Chondrocyte (in vitro differentiated cells): ENCODE measurements at places on chromosomes 5 and 9. TPM values are rescaled to one million over a fixed set of nuclear protein-coding genes. Genes with fewer than 3 reads are reported as not detected.

Gene CXCL14
- total RNA-seq: 0.21 TPM in 1 of 3 replicates, not detected in the others

Gene FAM221B
- total RNA-seq: not detected in 3 replicates

GRCh38 chr5:81639556-81639955 lies 111.3 kb downstream of the SSBP2 start:
- DNase-seq: no peak

DNA sequence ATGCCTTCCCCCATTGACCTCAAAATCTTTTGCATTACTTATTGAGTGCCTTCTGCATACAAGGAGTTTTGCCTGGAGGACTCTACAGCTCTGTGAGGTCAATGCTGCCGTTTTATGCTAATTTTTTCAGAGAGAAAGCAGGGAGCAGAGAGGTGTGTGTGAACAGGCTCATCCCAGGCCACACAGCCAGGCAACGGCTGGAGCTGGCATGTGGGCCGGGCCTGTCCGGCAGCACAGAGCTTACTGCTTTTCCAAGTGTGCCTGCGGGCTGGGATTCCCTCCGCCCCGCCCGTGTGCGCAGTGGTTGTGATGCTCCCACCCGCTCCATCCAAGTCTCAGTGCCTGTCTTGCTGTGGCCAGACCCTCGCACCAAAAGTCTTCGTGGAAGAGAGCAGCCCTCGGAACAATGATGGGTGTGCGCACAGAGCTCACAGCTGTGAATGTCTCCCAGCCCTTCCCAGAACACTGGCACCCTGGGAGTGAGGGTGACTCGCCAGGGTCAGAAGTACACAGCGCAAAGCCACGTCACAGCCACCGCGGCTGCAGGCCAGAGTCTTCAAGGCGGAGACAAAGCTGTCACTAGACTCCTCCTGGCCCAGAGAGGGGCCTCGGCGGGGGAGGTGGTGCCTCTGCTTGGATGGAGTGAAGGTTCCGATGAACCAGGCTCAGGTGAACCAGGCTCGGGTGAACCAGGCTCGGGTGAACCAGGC lies 82.8 kb downstream of the COL5A1 start:
- DNase-seq: no peak

GRCh38 chr5:174355208-174355612 lies 309.7 kb downstream of the NSG2 start:
- no peak for DNase-seq

DNA sequence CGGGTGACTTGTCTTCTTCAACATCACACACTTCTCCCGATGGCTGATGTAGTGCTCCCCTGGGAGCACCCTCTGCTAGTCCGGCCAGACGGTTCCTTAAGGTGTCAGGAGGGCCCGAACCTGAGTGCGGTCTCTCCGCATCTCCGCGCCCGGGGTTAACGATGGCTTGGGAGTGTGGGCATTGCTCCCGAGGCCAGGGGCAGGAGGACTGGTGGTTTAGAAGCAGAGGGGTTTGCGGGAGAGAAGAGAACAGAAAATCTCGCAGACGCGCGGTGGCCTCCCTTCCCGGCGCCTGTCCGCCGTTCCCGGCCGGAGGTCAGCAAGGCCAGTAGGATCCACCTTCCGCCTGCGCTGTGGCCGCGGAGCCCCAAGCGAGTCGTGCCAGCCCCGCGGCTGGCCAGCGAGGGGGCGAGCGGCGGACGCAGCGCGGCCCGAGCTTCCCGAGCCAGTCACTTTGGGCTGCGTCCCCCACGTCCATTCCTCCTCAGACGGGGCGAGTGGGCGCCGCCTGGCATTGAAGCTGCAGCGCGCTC lies 700 bp downstream of the CDO1 start:
- DNase-seq: peak; percentile 91

- DNase-seq: no peak
Observed at GRCh38 chr5:113367586-113367985, 67.2 kb downstream of the TSSK1B start.

DNA sequence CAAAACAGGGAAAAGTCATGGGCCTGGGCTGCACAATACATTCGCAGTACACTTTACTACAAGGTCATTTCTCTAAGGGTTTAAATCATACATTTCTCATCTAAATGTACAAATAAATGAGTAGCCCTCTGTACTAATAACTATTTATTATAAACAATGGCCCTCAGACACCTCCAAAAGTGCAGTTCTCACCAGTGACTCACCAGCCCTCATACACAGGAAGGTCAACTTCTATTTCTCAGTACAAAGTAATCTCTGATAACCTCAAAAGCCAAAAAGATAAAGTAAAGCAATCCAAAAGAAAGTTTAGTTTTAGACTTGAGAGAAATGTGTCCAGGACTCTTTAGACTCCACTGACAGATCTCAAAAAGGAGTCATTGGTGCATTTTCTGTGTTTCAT lies 1258.1 kb upstream of the CDH6 start:
- no peak for DNase-seq

DNA sequence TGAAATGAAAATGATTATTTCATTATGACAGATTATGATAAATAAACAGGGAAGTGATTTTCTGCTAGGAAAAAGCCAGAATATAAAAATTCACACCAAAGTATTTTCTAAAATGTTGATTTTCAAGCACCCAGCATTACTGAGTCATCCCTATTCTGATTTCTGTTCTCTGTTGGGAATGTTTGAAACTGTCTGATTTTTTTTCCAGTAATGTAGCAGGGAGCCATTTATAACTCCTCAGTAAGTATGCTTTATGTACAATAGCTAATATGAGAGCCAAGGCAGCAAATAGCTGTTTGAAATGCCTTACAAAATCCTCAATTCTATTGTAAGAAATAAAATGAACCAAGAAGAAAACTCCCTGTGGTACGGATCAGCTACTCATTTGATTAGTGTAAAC lies 471.7 kb upstream of the TYRP1 start:
- no peak for DNase-seq

GRCh38 chr9:94872891-94873511 lies 146.5 kb downstream of the AOPEP start:
- DNase-seq: no peak
